ENCODE measurements at places on chromosomes 5 and 9.

GRCh38 chr5:168424594-168425323, 61.5 kb upstream of the RARS1 start:
- DNase-seq, result no peak

DNA sequence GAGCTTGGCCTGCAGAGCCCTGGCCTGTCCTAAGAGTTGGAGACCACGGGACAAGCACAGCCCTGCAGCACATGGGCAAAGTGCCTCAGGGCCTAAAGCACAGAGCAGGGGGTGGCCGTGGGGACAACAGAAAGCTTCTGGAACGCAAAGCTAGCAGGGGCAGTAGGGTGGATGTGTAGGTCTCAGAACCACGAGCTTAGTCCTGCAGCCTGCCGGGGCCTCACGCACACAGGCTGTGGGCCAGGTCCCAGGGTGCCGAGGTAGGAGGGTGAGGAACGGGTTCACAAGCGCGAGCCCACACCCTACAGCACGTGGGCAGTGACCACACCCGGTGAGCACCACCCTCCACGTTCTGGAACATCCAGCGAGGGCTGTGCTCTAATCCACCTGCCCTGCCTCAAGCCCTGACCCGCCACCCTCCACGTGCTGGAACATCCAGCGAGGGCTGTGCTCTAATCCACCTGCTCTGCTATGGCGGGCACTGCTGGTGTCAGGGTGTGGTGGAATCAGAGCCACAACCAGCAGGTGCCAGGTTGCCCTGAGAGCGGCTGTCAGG, 9.3 kb downstream of the CLPTM1L start:
- DNase-seq, result peak; percentile 43

GRCh38 chr5:127924606-127925005, 159.0 kb upstream of the SLC12A2 start:
- DNase-seq, result no peak

DNA sequence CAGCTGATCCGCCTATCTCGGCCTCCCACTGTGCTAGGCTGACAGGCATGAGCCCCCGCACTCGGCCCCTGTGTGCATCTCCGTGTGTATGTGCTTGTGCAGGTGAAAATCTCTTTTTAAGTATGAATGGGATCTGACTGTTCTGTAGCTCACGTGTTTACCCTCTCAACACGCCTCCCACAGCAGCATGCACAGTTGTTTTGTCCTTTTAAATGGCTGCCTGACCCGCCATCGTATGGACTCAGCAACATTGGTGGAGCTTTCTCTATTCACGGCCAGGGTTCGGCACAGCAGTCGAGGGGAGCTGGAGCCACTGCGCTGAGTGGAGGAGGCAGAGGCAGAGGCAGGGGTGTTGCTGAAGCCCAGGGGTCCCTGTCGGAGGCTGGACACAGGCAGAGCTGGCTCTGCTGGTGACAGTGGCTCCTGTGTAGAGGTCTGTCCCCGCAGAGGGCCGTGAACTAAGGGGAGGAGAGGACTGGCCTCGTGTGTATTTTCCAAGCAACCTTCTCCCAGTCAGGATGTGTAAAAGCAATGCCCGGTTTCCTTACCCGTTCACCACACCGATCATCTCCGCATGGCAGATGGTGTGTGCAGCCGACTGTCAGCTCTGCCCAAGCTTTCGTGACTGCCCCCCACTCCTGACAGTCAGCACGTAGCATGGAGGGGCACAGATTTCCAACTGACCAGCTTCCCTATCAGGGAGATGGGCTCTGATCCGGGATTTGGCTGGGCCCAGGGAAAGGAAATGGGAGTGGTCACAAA, 37.3 kb downstream of the MRPL36 start:
- DNase-seq, result peak; percentile 55

DNA sequence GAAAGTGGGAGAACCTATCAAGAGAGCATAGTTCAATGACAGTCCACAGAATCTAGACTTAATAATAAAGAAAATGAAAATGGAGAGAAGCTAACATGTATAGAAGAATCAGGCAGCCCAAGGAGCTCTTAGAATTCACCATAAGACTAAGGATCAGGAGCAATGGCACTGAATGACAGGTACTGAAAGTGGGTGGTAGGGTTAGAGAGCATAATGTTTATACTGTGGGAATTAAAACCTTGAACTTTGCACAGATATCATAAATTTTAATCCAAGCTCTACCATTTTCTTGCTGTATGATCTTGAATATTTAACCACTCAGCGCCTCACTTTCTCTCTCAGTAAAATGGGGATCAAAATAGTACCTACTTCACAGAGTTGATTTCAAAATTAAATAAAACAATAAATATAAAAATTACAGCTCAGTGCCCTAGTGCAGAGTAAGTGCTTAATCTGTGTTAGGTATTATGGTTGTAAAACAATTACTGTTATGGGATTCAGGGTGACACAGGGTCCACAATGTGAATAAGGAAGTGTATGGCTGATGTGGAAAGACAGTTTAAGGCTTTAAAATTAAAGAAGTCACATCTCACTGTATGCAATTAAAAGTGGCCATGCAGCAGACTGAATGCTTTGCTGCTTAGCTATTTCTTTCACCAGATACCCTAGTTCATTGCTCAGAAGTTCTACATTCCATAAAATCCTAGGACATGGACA, 319.8 kb downstream of the HINT1 start:
- DNase-seq, result no peak

Data from aorta (tissue), 5 donors.